ENCODE measurements at places on chromosomes 13 and 19. TPM values are rescaled to one million over a fixed set of nuclear protein-coding genes. Genes with fewer than 3 reads are reported as not detected.

The VSTM1 gene
- total RNA-seq, result not detected

The CPB2 gene
- total RNA-seq, result not detected

The ZNF99 gene
- not detected for total RNA-seq

The JAK3 gene
- total RNA-seq, result 120 TPM

DNA sequence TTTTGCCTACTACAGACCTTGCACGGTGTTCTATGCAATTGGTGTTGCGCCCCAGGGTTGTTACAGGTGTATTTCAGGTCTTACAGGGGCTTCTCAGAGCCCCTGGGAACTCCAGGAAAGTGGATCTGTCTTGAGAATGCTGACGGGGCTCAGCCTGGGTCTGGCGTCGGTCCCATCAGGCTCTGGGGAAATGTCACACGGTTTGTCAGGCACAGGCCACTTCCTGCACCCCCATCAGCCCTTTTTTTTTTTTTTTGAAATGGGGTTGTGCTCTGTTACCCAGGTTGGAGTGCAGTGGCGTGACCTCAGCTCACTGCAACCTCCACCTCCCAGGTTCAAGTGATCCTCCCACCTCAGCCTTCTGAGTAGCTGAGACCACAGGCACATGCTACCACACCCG is 13.2 kb downstream of the CLEC4G start:
- H3K36me3 ChIP-seq, result no peaks in the 10 kb centered on the region
- peaks cover 8% of the 10 kb centered on the region for H3K27me3 ChIP-seq
- H3K4me3 ChIP-seq, result no peak overlapping the region
- peak; percentile 11 for DNase-seq
- H3K27ac ChIP-seq, result no peak overlapping the region

DNA sequence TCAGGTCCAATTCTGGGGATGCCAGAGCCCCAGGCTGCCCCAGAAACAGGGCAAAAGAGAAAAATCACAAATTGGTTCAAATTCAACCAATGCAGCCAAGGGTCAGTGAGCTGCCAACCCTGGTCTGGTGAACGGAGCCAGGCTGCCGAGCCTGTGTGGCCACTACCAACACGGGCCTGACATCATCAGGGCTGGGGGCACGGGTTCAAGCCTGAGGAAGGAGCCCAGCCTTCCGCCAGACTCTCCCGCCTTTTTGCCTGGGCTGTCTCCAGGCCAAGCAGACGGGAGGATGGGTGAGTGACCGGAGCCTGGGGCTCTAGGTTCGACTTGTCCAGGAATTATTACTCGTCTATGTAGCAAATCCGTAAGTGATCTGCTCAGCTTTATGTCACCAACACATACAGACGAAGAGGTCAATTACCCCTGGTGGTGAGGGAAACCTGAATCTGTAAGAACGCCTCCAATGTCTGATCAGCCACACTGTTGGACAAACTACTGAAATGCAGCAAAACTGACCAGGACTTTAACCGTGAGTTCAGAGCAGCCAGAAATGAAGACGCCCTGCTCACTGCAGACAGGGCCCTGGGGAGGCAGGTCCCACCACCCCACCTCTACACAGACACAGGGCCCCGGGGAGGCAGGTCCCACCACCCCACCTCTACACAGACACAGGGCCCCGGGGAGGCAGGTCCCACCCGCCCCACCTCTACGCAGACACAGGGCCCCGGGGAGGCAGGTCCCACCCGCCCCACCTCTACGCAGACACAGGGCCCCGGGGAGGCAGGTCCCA is 31.8 kb downstream of the RAB20 start:
- H3K27me3 ChIP-seq, result no peaks in the 10 kb centered on the region
- no peak overlapping the region for H3K27ac ChIP-seq
- no peak for DNase-seq

- no peak overlapping the region for H3K4me3 ChIP-seq
- H3K27me3 ChIP-seq, result no peaks in the 10 kb centered on the region
- H3K4me1 ChIP-seq, result no peaks in the 10 kb centered on the region
- no peaks in the 10 kb centered on the region for H3K36me3 ChIP-seq
- no peak overlapping the region for H3K27ac ChIP-seq
These were observed 650.8 kb upstream of the MIR17HG start for GRCh38 chr13:90696656-90697055.

DNA sequence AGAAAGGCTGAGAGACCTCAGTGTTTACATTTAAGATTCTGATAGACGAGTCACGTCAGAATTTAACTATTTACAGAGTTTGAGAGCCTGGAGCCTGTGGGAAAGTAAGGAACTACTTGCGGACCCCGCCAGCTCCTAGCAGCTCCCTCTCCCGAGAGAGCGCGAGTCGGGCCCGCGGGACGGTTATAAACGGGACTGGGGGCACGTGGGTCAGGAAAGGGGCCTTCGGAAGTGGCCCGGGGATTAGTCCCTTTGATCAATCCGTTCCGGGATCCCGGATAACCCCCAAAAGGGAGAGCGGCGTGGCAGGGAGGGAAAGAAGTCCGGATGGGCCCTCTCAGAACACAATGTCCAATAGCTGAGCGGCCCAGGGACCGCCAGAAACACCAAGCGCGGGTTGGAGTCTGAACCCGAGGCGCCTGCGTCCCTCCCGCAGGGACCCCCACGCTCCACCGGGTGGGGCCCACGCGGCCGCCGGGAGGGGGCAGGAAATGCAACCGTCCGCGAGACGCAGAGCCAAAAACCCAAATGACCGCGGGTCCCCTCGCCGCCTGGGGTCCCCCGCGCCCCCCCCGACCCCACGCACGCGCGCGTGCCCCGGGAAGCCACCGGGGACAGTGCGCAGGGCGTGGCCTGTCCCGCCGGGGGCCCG is 3.6 kb downstream of the ZIC5 start:
- DNase-seq, result no peak
- peaks cover 34% of the 10 kb centered on the region for H3K4me1 ChIP-seq
- no peak overlapping the region for H3K4me3 ChIP-seq
- H3K36me3 ChIP-seq, result no peaks in the 10 kb centered on the region
- peaks cover 24% of the 10 kb centered on the region for H3K27me3 ChIP-seq
- no peak overlapping the region for H3K27ac ChIP-seq

- H3K4me1 ChIP-seq, result peaks cover 30% of the 10 kb centered on the region
- no peak for DNase-seq
- H3K36me3 ChIP-seq, result no peaks in the 10 kb centered on the region
- H3K27me3 ChIP-seq, result no peaks in the 10 kb centered on the region
- no peak overlapping the region for H3K27ac ChIP-seq
- no peak overlapping the region for H3K4me3 ChIP-seq
These were observed 472.1 kb downstream of the FOXO1 start for GRCh38 chr13:40194224-40194806.

All from T-cell (primary cell).